ENCODE measurements at places on chromosomes 2 and 18. TPM values are rescaled to one million over a fixed set of nuclear protein-coding genes. Genes with fewer than 3 reads are reported as not detected.

DNA sequence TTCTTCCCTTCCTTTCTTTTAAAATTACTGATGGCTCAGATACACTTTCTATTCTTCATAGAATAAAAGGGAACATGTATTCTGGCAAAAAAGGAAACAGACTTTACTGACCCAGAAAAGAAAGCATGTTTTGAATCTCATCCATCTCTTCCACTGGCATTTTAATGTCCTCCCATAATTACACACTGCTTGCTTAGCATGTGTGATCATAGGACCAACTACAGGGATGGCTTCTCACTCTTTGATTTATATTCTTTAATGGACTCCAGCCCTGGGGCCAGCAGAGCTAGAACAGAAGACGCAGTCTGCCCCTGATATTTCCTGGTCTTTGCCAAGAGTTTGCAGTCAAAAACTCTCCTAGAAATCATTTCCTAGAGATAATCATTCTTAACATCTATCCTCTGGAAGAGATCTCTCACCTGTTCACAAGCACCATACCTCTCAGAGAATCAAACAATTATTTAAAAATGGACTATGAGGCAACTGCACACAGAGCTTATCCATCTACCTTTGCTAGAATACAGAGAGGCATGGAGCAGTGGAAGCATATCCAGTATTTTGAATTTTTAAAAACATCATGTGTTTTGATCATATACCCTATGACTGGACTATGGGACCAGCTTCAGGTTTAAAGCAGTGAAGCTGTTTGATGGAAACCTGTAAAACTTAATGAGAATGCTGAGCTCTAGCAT, 429.1 kb downstream of the NRXN1 start:
- no peak for DNase-seq

DNA sequence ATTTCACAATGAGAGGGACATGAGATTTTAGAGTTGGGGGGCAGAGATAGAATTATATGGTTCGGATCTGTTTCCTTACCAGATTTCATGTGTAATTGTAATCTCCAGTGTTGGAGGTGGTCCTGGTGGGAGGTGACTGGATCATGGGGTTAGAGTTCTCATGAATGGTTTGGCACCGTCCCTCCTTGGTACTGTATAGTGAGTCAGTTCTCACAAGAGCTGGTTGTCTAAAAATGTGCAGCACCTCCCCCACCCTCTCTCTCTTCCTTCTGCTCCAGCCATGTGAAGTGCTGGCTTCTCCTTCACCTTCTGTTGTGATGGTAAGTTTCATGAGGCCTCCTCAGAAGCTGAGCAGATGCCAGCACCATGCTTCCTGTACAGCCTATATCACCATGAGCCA, 138.1 kb downstream of the SCG2 start:
- no peak for DNase-seq

The POTEI gene
- not detected for polyA plus RNA-seq

DNA sequence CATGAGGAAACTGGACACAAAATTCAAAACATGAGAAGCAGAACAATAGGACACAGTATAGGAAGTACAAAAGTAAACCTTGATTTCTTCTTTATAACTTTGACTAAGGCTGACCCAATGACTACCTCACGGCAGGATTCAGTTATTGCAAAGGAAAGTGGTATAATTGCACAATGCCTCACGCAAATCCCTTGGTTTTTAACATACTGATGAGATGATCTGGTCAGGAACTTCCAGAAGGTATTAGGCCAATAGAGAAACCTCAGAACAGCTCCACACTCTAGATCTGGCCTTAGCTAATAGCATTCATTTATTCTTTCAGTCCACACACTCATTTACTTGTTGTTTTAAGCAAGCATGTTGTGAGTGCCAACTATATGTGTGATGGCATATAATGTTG, 1526.9 kb upstream of the ACVR2A start:
- DNase-seq: no peak

The KLHL29 gene
- 1.5 TPM for polyA plus RNA-seq

DNA sequence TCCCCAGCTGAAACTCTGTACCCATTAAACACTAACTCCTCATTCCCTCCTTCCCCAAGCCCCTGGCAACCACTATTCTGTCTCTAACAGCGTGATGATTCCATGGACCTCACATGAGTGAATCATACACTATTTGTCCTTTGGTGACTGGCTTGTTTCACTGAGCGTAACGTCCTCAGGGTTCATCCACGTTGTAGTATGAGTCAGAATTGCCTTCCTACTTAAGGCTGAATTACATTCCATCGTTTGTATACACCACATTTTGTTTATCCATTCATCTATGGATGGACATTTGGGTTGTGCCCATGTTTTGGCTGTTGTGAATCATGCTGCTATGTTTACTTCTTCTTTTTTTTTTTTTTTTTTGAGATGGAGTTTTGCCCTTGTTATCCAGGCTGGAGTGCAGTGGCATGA, 19.6 kb upstream of the CABLES1 start:
- no peak for DNase-seq

The NFU1 gene
- polyA plus RNA-seq: 120 TPM

DNA sequence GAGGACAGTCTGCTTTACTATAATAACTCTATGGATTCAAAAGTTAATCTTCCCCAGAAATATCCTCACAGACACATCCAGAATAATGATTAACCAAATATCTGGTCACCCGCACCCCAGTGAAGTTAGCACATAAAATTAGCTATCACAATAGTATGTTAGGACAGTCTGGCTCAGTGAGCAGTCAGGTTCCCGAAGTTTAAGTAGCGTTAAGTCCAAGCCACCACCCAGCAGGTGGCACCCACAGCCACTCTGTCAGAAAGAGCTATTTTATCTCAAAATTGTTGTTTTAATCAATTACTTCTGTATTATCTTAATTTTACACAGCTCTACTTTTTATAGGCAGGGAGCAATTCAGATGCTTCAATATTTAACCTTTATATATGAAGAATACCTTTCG, 537.5 kb downstream of the MBD2 start:
- no peak for DNase-seq

- no peak for DNase-seq
These were observed 5.7 kb upstream of the TGIF1 start for GRCh38 chr18:3444296-3444695.

- no peak for DNase-seq
These were observed 235.5 kb upstream of the NT5C1B start for GRCh38 chr2:18824915-18825314.

DNA sequence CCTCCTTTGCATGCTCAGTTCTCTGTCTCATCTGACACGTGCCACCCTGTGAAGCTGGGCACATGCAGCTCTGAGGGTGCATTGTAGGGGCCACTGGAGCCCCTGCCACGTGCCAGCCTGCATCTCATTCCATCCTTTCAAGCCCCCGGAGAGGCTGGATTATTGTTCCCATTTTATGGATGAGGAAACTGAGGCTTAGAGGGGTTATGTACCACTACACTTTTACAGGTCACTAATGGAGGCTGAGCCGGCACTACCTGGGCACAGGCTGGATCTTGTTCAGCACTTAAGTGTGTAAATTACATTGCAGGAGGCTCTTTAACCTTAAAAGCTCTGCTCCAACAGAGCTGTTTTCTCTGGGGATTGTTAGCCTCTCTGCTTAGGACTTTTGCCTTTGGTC, 47.5 kb downstream of the KCNIP3 start:
- peak; percentile 27 for DNase-seq

DNA sequence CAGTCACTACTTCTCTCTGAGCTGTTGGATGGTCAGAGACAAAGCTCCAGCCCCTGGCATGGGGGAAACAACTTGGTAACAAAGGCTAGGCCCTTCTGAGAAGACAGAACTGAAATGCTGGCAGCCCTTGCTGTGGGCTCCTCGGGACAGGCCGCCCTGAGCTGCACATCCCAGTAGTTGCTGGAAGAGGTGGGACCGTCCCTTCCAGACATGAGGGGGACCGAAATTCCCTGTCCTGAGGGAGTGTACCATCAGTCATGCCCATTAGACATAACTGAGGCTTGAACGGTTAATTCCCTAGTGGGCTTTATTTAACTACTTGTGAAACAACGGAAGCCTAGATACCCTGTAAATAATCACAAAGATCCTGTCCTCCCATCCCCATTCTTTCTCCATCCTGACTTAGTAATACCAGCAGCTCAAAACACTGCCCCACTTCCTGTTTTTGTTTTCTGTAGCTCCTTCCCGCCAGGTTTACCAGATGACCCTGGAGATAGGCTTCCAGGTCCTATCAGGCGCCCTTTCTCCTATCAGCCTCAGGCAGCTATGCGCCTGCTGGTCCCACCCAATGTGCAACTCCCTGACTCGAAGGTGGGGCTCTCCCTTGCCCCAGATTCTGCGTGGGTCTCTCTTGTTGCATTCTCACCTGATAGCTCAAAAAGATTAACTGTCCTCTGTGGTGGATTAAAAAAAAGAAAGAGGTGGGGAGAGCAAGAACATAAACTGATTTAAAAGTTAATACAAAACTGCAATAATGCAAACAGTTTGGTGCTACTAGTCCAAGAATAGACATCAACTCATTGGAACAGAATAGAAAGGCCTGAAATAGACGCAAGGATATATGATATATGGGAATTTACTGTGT, 37.0 kb upstream of the NT5DC4 start:
- DNase-seq: no peak

DNA sequence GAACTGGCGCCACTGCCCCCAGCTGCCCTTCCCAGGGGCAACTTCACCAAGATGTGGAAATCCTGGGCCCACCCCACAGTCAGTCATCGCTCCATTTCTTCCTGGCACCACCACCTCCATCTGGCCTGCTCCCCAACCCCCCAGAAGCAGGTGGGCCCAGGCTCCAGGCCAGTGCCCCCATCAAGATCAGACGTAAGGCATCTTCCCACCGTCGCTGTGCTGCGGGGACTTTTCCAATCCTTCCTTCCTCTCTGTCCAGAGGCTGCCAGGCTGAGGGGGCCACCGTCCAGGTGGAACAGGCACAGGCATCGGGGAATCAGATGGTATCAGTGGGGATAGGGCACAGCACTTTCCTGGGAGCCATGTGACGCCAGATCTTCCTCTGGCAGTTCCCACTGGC, 8.1 kb downstream of the PRLH start:
- no peak for DNase-seq

- DNase-seq: no peak
These were observed 339.7 kb downstream of the TNS1 start for GRCh38 chr2:217662984-217663602.

The RASGRP3 gene
- 7.8 TPM for polyA plus RNA-seq

- no peak for DNase-seq
These were observed 41.2 kb upstream of the TEX51 start for GRCh38 chr2:126857502-126857901.

The ATP6V1C2 gene
- polyA plus RNA-seq: 38.0 TPM

- peak; percentile 60 for DNase-seq
These were observed 214.4 kb downstream of the SRBD1 start for GRCh38 chr2:45396671-45397070.

The TFPI gene
- 26.2 TPM for polyA plus RNA-seq

DNA sequence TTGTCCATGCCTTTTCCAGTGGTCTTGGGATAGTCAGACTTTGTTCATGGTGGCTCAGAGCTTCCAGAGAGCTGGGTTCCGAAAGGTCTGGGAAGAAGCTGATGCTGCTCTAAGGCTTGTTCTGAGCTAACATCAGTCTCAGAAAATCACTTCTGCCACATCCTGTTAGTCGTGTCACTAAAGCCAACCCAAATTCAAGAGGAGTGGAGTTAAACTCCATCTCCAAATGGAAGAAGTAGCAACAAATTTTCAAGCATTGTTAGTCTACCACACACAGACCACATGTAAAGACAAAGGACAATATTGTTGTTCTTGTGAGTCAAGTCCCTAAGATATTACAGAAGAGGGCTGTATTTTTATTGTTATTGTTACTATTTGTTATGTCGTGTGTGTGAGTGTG, 77.8 kb downstream of the PID1 start:
- no peak for DNase-seq

GRCh38 chr2:117396161-117396560, 418.3 kb upstream of the DDX18 start:
- no peak for DNase-seq

The NDC80 gene
- polyA plus RNA-seq: 0.99 TPM

- peak; percentile 85 for DNase-seq
These were observed 79.2 kb downstream of the LONRF2 start for GRCh38 chr2:100242891-100243619.

DNA sequence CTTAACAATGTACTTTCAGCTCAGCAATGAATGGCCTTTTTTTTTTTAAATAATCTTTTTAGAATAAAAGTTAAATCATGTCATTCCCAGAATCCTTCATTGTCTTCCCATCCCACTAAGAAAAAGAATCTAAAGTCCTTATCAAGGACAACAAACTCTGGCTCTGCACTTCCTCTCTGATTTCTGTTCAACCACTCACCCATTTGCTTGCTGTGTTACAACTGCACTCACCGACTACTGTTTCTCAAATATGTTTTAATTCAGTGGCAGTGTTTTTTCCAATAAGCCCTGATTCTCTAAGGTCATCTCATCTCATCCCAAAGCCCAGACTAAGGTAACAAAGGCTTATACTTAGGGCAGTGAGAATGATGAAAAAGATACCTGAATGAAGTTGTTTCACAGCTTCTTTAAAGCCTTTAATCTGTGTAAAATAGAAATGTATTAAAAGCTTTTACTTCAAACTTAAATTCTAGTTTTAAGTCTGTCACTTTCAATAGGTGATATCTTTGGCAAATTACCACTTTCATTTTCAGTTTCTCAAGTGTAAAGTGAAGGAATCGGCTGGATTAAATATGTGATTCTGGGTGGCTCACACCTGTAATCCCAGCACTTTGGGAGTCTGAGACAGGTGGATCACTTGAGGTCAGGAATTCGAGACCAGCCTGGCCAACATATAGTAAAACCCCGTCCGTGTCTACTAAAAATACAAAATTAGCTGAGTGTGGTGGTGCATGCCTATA, 87.6 kb downstream of the RBBP8 start:
- DNase-seq: no peak

GRCh38 chr2:5549771-5550170, 142.4 kb upstream of the SOX11 start:
- DNase-seq: no peak

The NUP35 gene
- 12.3 TPM for polyA plus RNA-seq

DNA sequence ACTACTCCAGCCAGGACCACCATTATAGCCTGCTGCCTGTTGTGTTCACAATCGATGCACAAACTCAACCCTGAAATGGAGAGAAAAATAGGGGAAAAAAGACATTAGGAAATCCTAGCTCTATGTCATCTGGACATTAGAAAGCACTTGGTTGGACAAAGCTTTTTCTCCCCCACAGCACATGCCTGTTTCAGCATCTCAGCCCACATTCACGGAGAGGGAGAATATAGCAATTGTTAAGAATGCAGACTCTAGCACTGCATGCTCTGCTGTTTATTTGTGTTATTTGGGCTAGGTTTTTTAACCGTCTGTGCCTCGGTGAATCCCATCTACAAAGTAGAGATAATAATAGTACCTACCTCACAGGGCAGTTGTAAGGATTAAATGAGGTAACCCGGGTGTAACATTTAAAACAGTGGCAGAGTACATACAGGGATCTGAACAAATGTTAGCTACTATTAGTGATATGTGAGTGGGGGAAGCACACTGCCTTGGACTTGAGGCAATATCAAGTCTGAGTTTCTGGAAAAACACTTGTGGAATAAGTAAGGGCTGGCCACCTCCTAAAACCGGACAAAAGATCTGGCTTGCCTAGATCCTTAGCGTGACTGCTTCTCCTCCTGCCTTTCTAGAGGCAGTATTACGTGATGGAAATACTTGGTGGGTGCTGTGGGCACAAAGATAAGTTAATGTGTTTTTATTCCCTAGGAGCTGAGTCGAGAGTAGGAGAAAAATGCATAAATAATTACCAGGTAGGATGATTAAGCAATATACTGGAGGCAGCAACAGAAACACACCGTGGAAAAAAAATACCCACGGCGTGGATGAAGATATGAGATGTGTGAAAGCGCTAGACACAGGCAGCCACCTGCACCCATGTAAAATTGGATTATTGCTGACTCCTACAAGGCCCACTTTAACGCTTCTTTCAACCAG, 1.0 kb upstream of the PPP1CB start:
- peak; percentile 61 for DNase-seq

The KIAA2012 gene
- polyA plus RNA-seq: not detected

- peak; percentile 44 for DNase-seq
These were observed 107.0 kb upstream of the PTPRM start for GRCh38 chr18:7459851-7460770.
